H54 (cell line): ENCODE measurements at places on chromosomes 3 and 15.

DNA sequence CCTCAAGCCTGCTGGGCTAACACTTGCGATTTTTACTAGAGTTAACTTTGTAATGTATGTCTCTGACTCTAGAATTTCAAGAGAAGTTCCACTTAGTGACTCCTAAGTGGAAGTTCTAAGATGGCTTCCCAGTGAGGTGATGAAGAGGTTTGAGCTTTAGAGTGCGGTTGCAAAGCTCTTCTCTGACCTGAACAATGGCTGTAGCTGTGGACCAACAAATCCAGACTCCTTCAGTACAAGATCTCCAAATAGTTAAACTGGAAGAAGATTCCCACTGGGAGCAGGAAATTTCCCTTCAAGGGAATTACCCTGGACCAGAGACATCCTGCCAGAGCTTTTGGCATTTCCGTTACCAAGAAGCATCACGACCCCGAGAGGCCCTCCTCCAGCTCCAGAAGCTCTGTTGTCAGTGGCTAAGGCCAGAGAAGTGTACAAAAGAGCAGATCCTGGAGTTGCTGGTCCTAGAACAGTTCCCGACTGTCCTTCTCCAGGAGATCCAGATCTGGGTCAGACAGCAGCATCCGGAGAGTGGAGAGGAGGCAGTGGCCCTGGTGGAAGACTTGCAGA lies 22.3 kb downstream of the WDR73 start:
- no peak for DNase-seq

GRCh38 chr3:140081887-140082286 lies 146.9 kb downstream of the CLSTN2 start:
- DNase-seq, result no peak

DNA sequence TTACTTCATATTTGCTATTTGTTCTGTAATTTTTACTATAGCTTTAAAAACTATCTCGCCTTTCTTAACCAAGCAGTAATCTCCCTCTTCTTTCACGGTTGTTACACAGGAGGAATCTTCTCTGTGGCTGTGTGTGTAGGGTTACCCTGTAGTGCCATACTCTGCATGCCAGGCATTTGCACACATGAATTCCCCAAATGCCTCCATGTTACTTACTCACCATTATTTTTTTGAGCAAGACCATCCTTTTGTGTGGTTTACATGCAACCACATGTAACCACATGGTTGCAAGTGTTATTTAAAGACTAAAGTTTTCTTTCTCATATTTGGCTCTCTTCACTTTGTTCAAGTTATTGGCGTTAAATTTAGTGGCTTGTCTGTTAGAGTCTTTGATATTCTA lies 45.5 kb downstream of the HPS3 start:
- no peak for DNase-seq

DNA sequence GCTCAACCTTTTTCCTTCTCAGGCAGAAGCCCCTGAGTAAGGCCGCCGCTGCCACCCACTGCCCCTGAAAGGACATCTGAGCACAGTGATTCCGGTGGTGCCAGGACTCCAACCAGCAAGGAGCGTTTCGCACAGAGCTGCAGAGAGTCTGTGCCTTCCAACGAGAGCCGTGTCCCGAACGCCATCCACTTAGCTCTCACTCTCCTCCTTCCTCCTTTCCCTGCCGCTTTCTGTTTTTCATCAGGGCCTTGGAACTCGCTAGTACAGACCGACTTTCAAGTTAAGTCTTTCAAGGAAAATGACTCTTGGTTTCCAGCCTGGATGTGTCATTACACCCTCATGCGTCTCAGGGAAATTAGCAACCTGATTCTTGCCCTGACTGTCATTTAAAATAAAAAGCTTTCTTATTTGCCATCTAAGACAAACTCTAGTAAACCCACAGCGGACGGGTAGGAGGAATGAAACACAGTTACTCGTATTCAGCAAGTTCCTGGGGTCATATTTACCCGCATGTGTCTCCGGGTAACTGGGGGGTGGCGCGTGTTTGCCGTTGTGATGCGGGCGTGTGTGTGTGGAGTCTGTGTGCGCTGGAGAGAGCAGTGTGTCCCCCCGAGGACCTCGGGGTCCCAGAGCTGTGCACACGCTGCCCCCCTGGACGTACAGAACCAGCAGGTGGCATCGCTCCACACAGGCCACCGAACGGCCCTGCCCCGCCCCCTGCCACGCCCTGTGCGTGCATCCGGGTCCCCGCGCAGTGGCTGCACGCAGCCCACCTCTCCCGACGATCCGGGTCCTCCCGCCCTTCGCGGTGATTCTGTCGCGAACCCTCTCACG lies 30.4 kb upstream of the ALDH1A3 start:
- DNase-seq, result no peak

DNA sequence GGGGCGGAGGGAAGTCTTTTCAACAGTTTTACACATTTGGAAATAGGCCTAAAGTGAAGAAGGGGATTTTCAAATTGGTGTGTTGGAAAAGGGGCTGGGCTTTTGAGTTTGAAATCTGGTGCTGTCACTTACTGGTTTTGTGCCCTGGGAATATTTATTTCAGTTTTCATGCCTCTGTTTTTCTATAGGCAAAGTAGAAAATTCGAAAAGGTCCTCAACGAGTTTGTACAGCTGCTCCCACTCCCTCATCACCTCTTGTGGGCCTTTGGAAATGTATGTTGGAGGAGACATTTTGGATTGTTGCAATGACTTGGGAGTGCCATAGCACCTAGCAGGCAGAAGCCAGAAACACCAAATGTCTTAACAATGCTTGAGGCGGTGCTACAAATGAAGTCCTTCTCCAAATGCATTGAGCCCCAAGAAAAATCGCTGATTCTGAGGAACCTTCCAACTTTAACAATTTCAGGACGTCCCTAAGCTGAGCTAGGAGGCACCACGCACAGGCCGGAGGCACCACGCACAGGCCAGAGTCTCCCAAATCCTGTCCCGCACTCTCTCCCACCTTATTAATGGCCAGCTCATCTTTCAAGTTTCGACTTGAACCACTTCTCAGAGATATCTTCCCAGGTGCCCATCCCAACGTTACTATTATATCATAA lies 639 bp upstream of the POLR2M start:
- no peak for DNase-seq

DNA sequence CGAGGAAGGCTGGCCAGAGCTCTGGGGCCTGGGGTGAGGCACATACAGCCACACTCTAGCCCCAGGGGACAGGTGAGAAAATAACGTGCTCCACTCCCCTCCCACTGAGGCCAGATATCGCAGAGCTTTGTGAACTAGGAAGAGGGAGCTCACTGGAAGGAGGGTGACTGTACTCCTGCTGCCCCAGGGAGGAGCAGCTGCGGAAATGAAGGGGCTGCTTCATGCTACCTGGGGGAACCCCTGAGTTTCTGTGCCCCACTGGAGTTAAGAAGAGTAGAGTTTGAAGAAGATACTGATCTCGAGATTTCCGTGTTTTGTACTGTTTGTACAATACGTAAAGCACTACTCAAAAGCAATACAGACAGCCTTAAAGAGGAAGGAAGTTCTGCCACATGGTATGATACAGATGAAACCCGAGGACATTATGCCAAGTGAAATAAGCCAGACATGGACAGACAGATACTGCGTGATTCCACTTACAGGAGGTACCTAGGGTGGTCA lies 44.6 kb downstream of the CMTM6 start:
- DNase-seq, result no peak

- DNase-seq, result no peak
Observed at GRCh38 chr15:68411343-68411675, 20.7 kb downstream of the ITGA11 start.

DNA sequence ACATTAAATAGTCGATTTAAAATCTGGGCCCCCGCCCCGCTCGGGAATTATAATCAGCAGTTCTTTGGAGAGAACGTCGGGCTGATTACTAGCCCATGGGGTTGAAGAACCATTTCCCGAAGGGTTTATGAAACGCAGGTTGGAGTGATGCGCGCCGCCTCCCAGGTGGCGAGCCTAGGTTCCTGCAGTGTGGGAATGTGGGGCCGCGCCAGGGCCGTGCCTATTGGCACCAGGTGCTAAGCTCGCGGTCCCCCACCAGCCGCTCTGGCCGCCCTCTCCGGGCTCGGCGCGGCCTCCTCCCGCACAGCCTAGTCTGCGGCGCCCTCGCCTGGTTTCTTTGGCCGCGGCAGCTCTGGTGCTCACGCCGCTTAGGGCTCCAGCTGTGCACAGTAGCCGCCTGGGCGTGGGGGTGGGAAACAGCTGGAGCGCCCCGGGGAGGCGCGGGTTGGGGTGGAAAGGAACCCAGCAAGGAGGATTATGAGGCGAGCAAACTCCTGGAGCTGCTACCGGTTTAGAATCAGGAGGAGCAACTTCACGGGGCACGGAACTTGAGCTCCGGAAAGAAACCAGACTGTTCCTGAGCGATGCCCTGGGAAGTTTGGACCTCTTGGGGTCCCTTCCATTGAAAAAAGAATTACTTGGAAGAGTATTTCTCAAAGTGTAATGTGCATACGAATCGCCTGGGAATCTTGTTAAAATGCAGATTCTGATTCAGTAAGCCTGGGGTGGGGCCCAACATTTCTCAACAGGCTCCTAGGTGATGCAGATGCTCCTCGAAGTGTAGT lies 5.6 kb upstream of the MECOM start:
- peak; percentile 72 for DNase-seq

- no peak for DNase-seq
Observed at GRCh38 chr3:123935830-123936229, 25.2 kb downstream of the CCDC14 start.

GRCh38 chr3:188796122-188796631 lies 375.6 kb upstream of the TPRG1 start:
- DNase-seq, result no peak

GRCh38 chr3:40304352-40304751 lies 5.2 kb upstream of the EIF1B start:
- DNase-seq, result no peak

DNA sequence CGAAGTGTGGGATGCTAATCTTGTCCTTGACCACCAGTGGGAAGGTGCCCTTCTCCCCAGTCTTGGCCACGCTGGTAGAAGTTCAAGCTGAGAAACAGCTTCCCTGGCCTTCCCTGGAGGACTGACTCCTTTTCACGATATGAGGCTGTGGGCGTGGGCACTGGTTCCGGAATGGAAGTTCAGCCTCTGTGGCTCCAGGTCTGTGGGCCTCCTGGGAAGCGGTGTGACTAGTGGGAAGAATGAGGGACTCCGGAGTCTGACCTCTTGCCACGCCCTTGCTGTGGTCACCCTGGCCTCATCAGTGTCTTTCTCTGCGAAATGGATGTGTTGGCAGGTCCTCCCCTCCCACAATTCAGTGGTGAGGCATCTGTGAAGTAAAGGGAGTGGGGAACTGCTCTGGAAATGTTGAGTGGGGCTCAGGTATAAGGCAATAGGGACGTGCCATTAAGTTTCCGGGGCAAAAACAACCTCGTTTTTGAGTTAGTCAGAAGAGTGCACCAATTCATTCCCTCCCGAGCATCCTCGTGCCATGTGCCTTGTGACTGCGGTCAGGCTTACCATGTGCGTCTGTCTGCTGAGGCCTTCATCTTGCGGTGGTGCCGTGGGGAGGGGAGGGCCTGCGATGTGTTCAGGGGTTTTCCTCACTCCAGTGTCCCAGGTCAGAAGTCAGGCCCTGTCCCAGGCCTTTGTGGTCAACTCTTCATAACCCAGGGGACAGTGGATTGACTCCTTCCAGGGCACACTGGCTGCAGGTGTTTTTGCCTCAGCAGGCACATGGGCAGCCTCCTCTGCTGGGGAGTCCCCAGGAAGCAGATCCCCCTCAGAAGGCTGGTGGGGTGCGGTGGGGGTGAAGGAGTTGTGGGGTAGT lies 11.8 kb upstream of the SEC13 start:
- no peak for DNase-seq

DNA sequence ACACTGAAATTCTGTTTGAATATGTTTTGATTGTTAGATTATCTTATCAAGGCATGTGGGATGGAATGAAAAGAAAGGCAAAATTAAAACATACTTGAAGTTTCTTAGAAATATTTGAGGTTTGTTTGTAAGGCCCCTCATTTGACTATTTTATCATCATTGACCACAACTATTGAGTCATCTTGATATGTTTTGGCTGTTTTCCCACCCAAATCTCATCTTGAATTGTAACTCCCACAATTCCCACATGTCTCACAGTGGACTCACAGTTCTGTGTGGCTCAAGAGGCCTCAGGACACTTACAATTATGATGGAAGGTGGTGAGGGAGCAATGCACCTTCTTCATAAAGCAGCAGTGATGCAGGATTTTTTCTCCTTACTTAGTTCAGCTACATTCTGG lies 917.1 kb downstream of the PLOD2 start:
- no peak for DNase-seq

DNA sequence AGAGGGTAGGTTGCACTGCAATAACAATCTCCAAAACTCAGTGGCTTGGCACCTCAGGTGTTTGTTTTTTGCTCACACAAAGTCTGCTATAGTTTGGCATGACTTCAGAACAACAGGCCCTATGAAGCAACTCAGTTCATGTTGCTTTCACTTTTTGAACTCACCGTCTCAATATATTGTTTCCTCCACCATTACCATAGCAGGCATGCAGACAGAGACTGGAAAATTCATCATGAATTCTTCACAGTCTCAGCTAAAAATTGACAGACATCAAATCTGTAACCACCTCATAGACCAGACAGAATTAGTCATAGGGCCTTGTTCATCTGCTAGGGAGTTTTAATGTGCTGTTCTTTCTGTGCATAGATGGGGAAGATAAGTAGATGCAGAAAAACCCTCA lies 161.4 kb upstream of the POU1F1 start:
- no peak for DNase-seq

GRCh38 chr3:32428092-32429068 lies 36.7 kb downstream of the CMTM7 start:
- DNase-seq, result no peak

- no peak for DNase-seq
Observed at GRCh38 chr3:97911459-97911858, 60.8 kb downstream of the RIOX2 start.

DNA sequence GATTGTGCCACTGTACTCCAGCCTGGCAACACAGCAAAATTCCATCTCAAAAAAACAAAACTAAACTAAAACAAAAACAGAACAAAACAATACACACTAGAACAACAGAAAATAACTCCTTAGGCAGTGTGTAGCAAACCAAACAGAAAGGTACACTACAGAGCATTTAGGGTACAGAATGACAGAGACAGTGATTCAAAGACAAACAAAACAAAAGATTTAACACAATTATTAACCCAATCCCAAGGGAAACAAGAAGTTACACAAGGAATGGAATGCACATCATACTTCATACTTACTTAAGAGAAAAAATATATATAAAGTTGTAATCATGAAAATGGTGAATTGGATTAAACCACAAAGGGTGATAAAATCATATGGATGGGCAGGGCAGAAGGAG lies 12.9 kb downstream of the SLC25A20 start:
- no peak for DNase-seq

- DNase-seq, result no peak
Observed at GRCh38 chr3:133197619-133198018, 159.4 kb downstream of the TMEM108 start.
